Stimulated activated CD8-positive, alpha-beta memory T cell treated with anti-CD3 and anti-CD28 coated beads, Interleukin-4, amount 100 ng/mL, for 24 hours (primary cell): ENCODE measurements at places on chromosomes 2 and 18.

DNA sequence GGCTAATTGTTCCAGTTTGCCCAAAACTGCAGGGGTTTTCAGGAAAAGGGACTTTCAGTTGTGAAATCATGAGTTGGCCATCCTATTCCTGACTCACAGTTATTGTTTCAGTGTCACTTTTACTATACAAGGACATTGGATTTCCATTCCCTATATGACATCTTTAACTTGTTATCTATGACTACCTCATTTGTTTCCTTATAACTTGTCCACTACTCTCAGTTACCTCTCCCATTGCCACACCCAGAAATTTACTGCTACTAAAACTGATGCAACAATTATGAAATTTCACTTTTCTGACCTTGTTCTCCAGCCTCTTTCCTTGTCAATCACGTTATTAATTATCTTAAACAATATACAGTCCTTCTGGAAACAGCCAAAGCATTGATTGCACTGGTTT is 116.5 kb upstream of the ZNF804A start:
- DNase-seq: no peak

DNA sequence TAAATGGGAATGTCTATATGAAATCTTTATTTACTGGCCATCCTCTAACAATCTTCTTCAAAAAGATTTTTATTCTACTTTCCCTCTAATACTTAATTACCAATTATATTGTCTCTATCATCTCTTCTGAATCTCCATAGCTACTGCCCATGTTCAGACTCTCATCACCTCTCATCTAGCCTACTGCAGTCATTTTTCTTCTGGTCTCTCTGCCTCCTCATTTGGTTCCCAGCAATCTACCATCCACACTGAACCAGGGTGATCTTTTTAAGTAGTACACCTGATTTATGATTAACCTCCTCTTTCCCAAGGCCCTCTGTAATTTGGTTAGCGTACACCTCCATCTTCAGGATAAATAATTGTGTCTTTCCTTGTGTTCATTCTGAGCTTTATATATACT is 57.6 kb downstream of the NCKAP1 start:
- DNase-seq: no peak

- no peak for DNase-seq
These were observed 101.9 kb downstream of the TNS1 start for GRCh38 chr2:217900780-217901360.

GRCh38 chr2:241577413-241578122 is 19.0 kb downstream of the BOK start:
- no peak for DNase-seq

DNA sequence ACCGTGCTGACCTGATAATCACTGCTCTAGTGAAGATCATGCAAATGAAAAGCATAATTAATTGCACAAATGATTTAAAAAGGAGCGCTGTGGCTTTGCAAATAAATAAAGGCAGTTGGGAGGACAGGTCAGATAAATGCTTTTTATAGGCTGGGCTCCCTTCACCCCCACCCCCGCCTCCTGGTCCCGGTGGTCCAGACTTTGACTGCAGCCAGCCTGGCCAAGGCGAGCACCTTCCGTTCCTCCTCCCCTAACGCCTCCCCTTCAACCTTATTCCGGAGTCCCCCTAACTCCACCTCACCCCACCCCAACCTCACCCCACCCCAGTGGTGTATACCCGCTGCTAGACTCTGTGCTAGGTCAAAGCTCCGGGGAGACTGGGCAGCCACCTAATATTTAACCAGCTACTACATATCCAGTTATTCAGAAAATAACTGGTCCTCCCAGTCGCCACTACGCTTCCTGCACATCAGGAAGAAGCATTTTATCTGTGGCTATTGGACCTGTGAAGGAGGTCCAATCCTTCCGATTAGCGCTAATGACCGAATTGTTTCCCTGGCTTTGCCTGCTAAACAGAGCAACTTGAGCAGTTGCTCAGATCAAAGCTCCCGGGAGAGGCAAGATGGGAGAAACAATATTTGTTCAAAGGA is 3.7 kb upstream of the SP9 start:
- DNase-seq: no peak

GRCh38 chr18:54284981-54285785 is 15.9 kb downstream of the POLI start:
- peak; percentile 35 for DNase-seq

- no peak for DNase-seq
These were observed 7.0 kb downstream of the CTIF start for GRCh38 chr18:48545757-48546321.

GRCh38 chr2:148130581-148130980 is 109.7 kb downstream of the MBD5 start:
- no peak for DNase-seq

GRCh38 chr2:109342930-109343329 is 213.9 kb downstream of the SH3RF3 start:
- DNase-seq: no peak

DNA sequence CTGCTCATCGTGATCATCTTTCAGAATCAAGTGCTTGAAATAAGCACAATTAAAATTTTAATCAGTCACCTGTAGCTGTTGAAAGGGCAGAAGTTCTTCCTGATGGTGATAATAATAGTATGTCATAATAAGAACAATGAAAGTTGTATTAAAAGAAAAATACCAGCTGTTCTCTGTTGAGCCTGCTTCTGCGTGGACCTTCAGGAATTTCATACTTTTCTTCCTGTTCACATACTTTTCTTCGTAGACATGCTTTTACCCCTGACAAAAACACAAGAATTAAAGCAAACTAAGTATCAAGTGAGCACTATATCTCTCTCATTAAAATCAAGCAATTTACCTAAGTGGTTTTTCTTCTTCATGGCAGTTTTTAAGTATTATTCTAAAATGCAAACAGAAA is 79.2 kb downstream of the BARD1 start:
- no peak for DNase-seq

GRCh38 chr2:241161646-241162281 is 11.5 kb downstream of the PPP1R7 start:
- DNase-seq: no peak

- DNase-seq: no peak
These were observed 12.7 kb upstream of the KCNK3 start for GRCh38 chr2:26679867-26680266.

DNA sequence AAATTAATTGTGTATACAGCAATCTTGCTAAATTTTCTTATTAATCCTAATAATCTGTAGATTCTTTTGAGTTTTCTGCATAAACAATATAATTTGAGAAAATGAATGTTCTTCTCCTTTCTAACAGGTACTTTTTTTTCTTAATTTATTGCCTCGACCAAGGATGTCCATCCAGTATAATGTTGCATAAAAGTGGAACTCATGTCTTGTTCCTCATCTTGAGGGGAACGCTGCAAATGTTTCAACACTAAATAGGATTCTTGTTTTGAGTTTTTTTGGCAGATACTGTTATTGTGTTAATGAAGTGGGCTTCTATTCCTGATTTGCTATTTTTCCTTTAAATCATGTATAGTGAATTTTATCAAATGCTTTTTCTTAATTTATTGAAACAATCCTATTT is 244.4 kb upstream of the REV1 start:
- DNase-seq: no peak

GRCh38 chr2:55779459-55780421 is 86.1 kb upstream of the PNPT1 start:
- DNase-seq: no peak

GRCh38 chr2:149143734-149144133 is 105.2 kb downstream of the LYPD6B start:
- no peak for DNase-seq

- DNase-seq: no peak
These were observed 131.0 kb downstream of the ALPK2 start for GRCh38 chr18:58497845-58498244.

DNA sequence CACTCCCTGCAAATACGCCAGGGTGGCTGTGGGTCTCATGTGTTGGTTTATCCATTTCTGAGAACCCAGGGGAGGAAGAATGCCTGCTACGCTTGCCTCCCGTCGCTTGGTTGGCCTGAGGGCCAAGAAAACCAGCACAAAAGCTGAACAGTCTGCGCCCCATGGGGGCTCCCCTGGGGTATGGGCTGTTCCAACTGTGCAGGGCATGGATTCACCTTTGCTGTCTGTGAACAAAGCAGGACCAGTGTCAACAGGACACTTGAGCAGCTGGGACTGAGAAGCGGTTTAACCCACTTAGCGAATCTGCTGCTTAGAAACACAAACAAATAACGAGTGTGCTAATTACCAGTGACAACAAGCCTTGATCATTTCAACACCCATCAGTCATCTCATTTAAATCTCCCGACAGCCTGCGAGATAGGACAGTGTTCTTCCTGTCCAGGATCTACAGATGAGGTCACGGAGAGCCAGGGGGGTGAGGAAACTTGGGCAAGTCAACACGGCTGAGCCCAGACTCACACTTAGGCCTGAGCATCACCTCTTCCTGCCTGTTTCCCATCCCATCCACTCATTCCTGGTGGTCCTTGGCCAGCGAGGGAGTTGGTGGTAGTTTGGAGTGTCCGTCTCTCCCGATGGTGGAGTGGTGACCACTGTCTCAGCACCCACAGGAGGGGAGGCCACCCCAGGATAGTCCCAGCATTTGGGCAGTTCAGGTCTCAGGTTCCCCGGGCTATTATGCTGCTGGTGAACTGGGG is 111.6 kb upstream of the HAAO start:
- no peak for DNase-seq

DNA sequence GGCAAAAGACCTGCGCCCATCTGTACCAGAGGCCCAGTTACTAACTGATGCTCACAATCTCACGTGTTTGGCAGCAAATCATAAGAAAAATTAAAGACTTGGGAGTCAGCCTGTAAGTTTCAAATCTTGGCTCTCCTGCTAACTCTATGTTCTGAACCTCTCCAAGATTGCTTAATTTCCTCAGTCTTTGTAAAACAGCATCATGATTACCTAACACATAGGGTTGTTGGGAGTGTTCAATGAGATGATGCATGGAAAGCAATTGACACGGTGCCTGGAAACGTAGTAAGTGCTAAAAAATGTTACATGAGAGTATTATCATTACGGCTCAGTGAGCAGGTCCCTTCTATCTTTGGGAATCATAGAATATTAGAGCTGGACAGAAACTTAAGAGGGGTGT is 497.6 kb upstream of the TCF4 start:
- DNase-seq: no peak

GRCh38 chr2:51329512-51329911 is 297.6 kb upstream of the NRXN1 start:
- no peak for DNase-seq

DNA sequence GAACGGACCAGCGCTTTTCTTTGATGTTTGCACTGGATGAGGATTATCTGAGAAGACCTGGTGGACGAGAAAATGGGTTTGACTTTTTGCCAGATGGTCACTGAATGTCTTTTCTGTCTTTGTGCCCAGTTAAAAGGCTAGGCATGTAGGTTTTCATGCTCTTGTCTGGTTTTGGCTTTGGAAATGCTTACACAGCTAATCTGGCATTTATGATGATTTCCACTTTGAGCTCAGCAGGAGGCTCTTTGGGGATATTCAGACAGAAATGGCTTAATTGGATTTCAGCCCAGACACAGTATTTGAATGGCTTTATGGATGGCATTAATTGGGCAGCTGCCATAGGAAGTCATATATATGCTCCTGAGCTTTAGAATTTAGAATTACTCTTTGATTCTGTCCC is 59.6 kb downstream of the NCK2 start:
- no peak for DNase-seq

DNA sequence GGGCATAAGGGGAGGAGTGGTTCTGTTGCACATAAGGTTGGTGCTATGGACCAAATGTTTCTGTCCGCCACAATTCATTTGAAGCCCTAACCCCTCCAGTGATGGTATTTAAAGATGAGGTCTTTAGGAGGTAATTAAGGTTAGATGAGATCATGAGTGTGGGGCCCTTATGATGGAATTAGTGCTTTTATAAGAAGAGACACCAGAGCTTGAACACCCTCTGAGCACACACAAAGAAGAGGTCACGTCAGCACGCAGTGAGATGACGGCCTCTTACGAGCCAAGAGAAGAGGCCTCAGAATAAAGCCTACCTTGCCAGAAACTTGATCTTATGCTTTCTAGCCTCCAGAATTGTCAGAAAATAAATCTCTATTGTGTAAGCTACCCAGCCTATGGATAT is 386.4 kb upstream of the CYRIA start:
- DNase-seq: no peak

GRCh38 chr2:11680182-11680900 is 10.3 kb upstream of the NTSR2 start:
- no peak for DNase-seq

DNA sequence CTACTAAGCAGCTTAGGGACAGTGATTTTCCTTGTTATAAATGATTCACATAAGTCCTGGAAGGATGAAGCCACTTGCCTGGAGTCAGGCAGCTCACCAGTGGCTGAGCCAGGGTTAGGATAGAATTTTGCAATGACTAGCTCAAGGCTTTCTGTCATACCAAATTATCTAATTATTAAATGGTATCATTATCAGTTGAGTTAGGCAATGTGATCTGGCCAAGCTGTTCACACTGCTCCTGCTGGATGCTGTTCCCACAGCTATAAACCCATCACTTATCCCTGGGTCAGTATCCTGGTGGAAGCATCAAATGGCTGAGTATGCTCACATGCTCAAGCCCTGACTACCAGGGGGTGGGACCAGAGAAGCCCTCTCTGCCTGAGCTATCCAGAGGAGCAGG is 235.2 kb downstream of the MTX2 start:
- no peak for DNase-seq

DNA sequence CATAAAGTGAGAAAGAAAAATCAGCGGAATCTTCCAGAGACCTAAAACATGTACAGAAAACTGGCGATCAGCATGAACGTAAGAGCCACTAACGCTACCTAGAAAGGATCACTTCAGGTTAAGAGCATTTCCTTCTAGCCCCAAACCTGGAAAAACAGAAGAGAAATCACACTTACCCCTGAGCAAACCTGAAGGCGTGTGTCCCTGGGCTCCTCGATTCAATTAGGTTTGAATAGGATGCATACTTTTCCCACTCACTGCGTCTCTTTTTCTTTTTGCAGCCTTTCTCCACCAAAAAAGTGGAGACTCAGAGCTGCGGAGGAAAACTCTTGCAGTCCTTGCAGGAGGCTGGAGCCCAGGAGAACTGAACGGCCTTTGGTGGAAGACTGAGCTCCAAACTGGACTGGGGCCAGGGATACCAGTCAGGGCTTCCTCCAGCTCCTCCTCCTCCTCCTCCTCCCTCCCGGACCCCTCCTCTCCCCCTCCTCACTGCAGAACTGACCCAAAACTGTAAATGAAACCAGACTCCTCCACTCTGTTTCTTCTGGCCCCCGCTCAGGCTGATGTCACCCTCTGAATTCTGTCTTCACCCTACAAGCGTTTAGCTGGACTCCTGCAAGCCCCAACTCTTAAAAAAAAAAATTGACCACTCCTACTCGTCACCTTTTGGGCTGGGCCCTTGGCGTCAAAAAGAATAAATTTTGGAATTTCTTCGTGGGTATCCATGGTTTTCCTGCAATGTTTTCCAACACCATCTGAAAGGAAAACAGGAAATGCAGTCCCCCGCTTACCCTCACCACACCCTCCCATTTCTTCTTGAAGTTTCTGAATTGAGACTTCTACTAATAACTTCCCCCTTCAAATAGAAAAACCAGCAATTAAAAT is at the start of gene COL6A3:
TSS of gene COL6A3 (minus strand) at position 388 of the 885 bp plus-strand sequence. CDS start 17,347 bp downstream, outside the sequence.
- DNase-seq: no peak

DNA sequence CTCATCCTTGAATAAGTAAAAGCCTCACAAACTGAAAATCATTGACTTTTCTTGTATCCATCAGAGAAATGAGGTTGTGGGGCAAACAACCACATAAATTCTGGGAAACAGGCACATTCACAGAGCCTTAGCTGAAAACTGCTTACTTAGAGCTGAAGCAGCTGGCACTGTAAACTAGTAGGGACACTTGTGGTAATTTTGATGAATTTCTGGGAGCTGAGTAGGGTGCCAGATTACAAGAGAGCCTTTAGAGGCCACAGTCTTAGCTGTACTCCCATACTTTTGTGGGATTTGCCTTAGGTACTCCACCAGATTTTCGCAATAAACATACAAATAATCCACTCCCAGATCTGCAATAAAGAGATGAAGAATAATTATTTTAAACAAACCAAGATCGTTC is 315.2 kb downstream of the TMX3 start:
- no peak for DNase-seq
